ENCODE measurements at places on chromosomes 1 and 21.

DNA sequence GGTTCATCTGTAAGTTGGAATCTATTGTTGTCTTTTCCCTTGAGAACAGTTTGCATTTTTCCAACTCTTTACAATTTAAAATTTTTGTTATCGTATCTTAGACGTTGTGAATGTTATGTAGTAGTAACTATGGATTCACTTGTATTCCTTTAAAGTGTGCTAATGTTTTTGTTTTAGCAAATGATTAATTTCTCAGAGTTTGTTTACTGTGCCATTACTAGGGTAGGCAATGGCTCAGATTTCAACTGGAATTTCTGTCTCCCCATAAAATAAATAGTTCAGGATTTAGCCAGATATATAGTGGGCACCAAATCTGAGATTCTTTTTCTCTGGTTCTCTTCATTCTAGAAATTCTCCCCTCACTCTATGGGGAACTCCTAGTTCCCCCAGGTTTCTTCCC, 896.5 kb downstream of the PLA2G4A start:
- H3K4me1 ChIP-seq = no peaks in the 10 kb centered on the region
- no peak for DNase-seq
- no peaks in the 10 kb centered on the region for H3K36me3 ChIP-seq
- no peaks in the 10 kb centered on the region for H3K27me3 ChIP-seq
- H3K4me3 ChIP-seq = no peak overlapping the region
- H3K27ac ChIP-seq = no peak overlapping the region

DNA sequence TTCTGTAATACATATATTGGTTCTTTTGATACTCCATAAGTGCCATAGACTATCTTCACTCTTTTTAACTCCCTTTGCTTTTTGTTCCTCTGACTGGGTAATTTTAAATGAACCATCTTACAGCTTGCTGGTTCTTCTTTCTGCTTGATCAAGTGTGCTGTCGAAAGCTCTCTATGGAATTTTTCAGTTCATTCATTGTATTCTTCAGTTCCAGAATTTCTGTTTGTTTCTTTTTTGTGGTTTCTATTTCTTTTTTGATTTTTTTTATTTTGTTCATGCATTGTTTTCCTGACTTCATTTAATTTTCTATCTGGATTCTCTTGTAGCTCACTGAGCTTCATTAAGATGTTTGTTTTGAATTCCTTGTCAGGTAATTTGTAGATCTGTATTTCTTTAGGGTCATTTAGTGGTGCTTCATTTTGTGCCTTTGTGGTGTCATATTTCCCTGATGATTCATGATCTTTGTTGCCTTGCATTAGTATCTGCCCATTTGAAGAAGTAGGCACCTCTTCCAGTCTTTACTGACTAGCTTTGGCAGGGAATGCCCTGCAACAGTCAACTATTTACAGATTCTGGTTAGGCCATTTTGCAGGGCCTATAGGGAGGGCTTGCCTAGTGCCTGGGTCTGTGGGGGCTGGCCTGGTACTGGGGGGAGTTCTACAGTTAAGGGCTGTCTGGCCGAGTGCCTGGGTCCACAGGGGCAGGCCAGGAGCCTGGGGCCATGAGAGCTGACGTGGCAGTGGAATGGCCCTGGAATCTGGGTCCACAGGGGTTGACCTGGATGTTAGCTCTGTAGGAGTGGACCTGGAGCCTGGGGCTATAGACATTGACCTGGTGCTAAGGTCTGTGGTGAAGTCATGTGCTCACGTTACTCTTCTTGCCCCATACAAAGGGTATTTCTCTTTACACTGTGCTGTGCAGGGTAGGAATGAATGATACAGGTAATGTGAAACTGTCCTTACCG, 89.7 kb downstream of the MAGI3 start:
- peak; percentile 8 for DNase-seq
- no peaks in the 10 kb centered on the region for H3K27me3 ChIP-seq
- no peak overlapping the region for H3K4me3 ChIP-seq

GRCh38 chr1:181112071-181112929, 23.8 kb downstream of the IER5 start:
- H3K36me3 ChIP-seq = no peaks in the 10 kb centered on the region
- peaks cover 36% of the 10 kb centered on the region for H3K4me1 ChIP-seq
- peak; percentile 99 for DNase-seq
- no peaks in the 10 kb centered on the region for H3K27me3 ChIP-seq

DNA sequence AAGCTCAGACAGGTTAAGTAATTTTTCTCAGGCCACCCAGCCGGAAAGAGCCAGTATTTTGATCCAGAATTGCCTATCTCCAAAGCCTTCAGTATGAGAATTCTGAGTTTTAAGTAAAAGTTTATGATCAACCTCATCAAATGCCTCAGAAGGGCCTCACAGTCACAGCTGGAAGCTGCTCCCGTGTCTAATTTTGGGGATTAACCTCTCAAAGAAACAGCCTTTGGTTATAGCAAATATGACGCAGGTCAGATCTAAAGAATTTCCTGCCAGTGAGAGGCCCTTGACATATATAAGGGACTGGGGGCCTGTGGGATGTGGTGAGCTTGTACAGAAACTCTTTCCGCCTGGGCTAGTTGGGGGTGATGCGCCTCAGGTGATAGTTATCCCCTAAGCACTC, 2.3 kb downstream of the EXTL1 start:
- H3K4me3 ChIP-seq = no peak overlapping the region
- no peak overlapping the region for H3K27ac ChIP-seq
- H3K27me3 ChIP-seq = no peaks in the 10 kb centered on the region
- DNase-seq = no peak

DNA sequence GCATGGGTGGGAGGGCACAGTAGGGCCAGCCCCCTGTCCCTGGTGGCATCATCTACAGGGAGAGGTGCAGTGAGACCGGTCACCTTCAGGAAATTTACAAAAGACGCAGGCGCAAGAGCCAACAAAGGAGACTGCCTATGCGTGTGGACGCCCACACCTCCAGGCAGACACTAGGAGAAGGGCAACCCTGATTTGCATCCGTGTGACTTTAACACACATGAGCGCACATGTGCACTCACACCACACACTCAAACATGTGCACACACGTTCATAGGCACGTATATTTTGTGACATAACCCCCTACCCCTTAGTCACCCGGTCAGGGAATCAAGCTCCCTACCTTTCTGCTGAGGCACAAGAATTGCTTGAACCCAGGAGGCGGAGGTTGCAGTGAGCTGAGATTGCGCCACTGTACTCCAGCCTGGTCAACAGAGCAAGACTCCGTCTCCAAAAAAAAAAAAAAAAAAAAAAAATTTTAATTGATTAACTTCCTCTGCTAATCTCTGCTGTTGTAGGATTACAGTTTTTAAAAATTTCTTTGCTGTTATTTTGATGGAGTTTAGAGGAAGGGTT, 84.7 kb upstream of the SLC25A33 start:
- no peaks in the 10 kb centered on the region for H3K36me3 ChIP-seq
- peaks cover 2% of the 10 kb centered on the region for H3K4me1 ChIP-seq
- no peaks in the 10 kb centered on the region for H3K27me3 ChIP-seq
- DNase-seq = no peak
